ENCODE measurements at places on chromosomes 6 and 20.

DNA sequence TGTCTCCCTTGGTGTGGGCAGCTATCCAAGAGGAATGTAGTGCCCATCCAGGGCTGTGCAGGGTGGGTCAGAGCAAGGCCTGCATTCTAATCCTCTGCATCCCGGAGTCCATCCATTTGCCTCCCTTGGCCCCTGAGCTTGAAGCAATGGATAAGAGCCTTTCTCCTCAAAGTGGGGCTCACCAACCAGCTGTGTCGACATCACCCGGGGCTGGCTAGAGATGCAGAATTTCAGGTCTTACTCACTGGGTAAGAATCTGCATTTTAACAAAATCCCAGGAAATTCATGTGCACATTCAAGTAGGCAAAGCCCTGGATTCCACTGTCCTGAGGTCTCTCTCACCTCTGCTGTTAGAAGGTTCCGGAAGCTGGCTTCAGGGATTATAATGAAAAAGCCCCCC is 95.3 kb downstream of the MDGA1 start:
- DNase-seq: no peak

DNA sequence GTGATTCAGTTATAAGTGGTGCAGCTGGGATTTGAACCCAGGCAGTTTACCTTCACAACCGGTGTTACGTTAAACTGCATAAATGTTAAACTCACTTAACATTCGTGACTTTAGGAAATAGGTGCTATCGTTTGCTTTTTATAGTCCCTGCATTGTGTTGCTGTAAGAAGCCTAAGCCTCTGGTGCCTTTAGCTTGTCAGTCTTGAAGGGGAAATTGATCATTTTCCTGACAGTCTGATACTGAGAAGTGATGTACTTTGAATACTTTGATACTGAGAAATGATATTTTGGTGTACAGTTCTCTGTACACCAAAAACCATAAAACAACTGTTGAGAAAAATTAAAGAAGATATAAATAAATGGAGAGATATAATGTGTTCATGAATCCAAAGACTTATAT is 52.5 kb upstream of the NEDD9 start:
- DNase-seq: no peak

DNA sequence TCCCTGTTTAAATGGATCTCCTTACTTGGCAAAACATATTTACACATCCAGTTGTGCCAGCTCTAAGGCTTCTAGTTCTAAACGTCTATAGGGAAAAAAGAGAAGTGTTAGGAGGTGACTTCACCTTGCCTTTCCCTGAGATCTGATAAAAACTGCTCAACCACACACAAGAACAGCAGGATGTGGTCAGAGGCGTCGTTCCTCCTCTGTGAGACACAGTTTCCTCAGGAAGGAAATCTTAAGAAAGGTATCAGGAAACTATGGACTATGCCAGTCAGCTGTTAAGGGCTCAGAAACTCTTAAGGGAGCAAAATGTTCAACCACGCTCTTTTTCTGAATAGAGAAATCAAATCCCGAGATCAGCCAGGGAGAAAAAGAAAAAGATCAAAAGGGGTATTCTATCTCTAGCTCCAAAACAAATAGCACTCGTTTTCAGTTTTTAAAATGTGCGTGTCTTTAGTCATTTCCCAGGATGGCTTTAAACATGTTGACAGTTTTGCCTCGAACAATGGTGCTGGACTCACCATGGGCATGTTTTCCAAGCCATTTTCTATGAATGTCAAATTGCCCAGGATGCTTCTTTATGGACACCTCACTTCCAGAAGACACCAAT is 154.5 kb downstream of the HACE1 start:
- DNase-seq: peak; percentile 7

GRCh38 chr6:30424549-30424948 is 64.8 kb upstream of the HLA-E start:
- no peak for DNase-seq

DNA sequence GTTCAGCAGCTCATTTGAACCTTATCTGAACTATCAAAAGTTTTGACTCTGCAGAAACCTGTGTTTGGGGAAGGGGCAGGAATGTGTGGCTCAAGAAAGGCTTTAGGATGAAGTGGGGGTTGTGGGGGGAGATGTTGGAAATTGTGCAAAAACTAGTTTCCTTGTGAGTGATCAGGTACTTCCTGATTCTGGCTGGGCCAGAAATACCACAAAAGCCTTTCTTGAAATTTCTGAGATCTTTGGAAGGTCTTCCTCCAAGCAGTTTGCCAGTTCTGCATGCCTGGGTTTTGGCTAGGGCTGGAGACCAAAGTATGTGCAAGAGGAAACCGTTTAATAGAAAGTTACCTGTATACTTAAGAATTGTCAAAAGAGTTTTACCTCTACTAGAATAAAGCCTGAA is 116.6 kb downstream of the BMP2 start:
- no peak for DNase-seq

- DNase-seq: no peak
Observed at GRCh38 chr6:117165911-117166499, 99.4 kb upstream of the VGLL2 start.

GRCh38 chr20:5100684-5101347 is 18.9 kb downstream of the PCNA start:
- peak; percentile 64 for DNase-seq

DNA sequence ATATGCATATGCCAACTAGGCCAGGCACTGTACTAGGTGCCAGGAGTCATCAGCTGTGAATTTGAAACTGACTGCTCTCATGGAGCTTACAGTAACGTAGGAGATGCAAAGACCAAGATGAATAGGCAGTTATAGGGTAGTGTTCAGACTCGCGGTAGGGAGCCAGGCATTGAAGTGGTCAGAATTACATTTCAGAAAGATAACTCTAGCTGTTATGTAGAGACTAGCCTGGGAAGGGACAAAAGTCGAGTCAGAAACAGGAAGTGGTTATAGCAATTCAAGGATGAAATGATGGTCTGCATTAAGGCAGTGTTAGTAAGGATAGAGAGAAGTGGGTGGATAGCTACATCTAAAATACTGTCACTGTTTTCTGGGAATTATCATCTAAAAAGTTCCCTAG is 56.6 kb downstream of the PCMT1 start:
- DNase-seq: no peak

- no peak for DNase-seq
Observed at GRCh38 chr6:3289664-3290055, 30.9 kb downstream of the PSMG4 start.

DNA sequence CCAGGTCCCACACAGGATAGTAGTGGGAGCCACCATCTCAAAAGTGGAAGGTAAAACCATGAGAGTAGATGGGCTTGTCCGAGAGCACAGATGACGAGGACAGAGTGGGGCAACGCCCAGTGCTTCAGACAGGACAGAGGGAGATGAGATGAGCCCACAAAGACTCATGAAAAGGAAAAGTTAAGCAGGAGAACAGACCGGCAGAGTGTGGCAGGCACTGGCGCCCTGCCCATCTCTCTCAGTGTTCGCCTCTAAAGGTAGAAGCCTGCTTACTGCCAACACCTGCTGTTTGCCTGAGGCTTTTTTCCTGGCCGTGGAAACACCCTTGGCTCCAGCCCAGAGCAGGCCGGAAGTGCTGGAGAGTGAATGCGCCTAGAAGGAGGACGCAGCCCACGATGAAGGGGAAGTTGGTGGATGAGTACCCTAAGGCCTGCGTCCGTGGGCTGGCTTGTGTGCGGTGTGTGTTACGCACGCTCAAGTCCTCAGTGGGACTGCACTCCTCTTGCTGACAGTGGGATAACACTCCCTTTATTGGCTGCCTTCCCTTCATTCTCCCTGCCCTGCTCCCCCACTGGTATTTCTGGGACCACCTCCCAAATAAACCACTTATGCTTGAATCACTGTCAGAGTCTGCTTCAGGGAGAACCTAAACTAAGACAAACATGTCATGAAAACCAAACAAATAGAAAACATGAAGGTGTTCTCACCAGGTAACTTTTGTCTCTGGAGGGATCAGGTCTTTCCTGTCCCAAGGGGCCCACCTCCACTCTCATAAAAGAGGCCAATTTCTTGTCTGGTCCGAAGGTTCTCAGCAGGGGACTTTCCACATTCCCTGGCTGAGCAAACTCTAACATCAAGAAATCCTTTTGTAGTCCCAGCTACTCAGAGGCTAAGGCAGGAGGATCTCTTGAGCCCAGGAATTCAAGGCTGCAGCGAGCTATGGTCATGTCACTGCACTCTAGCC is 9.1 kb upstream of the FOXP4 start:
- no peak for DNase-seq

DNA sequence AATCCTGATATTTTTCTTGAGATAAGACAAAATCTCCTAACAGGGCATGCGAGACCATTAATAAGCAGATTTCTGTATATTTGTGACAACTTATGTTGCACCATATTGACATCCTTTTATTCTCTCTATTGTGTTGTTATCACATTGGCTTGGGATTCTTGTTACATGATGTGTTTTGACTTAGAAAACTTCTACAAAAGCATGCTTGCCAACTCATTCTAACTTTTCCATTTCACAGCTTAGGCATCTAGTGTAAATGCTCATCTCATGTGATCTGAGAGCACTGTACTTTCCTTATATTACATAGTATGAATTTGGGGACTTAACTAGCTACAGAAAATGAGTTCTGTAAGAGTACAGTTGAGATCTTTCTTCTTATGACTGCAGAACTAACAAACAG is 1040.7 kb upstream of the ADGRB3 start:
- DNase-seq: no peak

DNA sequence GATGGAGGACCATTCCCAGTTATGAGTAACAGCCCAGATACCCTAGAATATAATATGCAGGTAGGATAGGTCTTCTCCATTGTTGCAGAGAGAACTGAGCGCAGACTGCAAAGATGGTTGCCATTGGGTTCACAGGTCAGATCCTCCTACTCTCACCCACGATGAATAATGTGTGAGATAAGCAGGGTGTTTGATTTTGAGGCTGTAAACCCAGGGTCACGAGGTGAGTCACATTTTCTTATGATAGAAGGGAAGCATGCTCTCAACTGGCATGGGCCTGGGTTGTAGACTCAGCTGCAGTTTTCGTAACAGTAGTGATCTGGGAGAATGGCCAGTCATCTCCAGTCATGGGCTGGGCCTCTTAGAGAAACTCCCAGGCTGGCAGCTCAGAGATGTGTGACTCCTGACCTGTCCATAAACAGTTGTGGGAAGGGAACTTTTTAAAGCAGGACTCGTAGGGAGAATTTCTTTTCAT is 74.2 kb downstream of the CD164 start:
- no peak for DNase-seq

DNA sequence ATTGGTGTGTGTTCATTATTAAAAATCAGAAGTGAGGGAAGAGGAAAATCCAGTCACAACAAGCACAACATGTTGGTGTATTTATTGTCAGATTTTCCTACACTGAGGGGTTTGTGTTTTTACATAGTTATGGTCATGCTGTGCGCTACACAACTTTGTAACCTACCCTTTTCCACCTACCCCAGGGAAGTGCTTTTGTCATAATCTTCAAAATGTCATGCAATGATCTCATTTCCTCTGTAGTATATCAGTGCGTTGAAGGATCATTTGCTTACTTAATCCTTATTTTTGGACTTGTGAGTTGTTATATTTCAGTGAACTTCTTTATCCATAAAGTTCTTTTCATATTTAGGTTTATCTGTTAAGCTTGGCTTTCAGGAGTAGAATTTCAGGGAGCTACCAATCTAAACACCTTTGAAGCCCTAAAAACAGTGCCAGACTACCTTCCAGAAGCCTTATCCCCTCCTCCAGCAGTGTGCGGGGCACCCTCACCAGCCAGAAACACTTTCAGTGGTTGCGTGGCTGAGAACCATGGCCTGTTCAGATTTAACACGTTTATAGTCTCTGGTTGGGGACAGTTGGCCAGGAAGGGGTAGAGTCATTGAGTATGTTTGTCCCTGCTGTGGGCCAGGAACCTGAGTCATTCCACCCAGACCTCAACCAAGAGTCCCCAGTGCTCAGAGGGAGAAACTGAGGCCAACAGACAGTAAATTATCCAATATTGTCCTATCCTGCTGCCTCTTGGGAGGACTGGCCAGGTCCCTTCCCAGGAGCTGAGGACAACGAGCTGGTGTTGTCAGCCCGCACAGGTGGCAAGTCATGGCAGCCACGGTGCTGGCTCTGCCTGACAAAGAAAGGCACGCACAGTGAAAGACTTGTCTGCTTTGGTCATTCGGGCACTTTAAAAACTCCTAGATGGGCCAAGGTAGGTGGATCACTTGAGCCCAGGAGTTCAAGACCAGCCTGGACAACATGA is 40.3 kb downstream of the STK35 start:
- no peak for DNase-seq

GRCh38 chr6:88815491-88815890 is 147.9 kb downstream of the RNGTT start:
- DNase-seq: no peak

GRCh38 chr6:64996301-64996700 is 710.7 kb downstream of the EYS start:
- no peak for DNase-seq

DNA sequence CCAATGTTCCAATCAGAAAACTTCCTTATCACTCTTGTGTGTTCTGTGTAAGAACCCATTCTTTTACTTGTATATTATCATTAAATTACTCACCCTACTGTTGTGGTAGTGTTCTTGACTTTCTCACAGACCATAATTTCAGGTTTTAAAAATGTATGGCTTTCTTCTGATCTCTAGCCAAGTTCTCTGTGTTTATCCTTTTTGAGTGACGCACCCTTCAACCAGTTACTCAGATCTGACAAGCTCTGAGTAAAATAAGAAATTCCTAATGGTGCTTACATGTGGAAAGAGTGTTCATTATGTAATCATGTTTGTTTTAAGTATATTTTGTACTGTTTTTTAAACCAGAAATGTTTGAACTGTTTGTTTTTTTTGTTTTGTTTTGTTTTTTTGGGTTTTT is 11.0 kb downstream of the TBPL1 start:
- DNase-seq: no peak

GRCh38 chr20:38358556-38358955 is 12.3 kb downstream of the LBP start:
- DNase-seq: no peak

Data from T follicular helper cell (primary cell).